ENCODE measurements at places on chromosomes 16 and 17.

DNA sequence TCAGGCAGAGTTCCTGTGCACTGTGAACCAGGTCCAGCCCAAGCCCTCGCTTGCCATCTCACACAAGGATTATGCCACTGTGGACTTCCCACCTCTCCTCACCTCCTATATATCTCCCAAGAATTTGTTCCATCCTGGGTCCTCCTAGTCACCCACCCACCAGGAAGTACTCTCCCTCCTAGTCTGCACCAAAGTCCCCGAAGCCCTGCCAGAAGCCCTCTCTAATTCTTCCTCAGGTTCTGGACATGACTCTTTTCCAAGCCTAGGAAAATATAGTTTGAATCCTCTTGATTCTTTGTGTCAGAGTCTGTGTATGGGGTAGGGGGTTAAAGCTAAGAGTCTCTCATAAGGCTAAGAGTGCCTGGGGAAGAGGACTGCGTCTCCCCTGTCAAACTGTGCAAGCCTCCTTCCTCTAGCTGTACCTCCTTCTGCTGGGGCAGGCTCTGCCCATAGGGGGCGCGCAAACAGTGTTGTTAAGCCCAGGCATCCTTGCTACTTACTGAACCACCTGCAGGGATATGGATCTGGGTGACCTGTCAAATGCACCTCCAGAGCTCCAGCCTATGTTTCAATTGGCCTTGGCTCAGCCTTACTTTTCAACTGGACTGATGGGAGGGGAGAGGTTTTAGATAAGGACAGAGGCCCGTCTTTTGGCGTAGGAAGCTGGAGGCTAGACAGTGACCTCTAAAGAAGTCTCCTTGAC is 16.6 kb upstream of the DLX4 start:
- DNase-seq: peak; percentile 65

DNA sequence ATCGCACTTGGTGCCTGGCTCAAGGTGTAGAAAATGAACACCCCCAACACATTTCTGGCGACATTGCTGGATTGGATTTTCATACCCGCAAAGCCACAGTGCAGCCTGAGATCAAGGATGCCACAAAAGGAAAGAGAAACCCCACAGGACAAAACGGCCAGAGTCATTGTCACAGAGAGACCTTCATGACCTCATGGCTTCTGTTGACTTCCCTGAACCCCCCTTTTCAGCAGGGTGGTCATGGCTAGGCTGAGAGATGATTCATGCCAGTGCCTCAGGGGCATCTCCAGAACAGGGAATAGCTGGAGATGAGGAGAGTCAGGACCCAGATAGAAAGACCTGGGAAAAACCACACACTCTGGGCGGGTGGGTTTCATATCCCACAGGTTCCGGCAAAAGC is 122.0 kb downstream of the C16orf95 start:
- no peak for DNase-seq

DNA sequence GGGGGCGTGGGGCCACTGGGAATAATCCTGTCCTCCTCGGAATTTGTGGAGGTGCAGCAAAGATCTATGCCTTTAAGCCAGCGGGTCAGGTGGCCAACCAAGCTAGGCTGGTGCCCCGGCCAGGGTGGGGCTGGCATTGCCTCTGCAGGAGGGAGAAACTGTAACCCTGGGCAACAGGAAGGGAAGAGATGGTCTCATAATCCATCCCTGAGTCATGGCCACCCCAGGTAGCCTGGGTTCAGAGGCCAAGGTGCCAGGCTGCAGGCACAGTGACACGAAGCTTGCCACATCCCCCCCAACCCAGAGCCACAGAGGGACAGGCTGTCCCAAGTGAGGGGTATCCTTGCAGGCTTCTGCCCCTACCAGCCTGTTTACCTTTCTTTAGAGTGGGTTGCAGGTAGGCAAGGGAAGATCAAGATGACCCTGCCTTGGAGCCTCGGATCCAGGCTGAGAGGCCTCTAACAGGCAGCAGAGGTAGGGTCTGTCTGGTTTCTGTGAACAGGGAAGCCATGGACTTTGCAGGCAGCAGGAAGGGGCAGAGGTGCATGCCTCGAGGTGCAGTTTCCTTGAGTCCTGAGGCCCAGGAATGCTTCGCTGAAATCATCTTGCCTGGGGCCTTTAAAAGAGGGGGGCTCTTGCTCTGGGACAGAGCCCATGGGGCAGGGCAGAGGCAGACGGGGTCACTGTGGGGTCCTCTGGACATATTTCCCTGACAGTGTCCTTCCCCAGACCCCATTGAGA is 4.0 kb downstream of the LASP1 start:
- no peak for DNase-seq

GRCh38 chr16:64390102-64390501 is 731.8 kb downstream of the CDH11 start:
- DNase-seq: no peak

- no peak for DNase-seq
Measured at GRCh38 chr17:34300652-34301370, 15.3 kb downstream of the CCL11 start.

GRCh38 chr17:11238705-11239104 is 2.3 kb upstream of the SHISA6 start:
- DNase-seq: no peak

GRCh38 chr17:73261952-73262675 is 434 bp upstream of the CPSF4L start:
- no peak for DNase-seq

GRCh38 chr17:12959441-12959840 is 58.4 kb downstream of the ELAC2 start:
- no peak for DNase-seq

Data from DMS 273 treated with DMSO at 0.1 percent for 48 hours (cell line).